ENCODE measurements at places on chromosomes 6 and 20.

DNA sequence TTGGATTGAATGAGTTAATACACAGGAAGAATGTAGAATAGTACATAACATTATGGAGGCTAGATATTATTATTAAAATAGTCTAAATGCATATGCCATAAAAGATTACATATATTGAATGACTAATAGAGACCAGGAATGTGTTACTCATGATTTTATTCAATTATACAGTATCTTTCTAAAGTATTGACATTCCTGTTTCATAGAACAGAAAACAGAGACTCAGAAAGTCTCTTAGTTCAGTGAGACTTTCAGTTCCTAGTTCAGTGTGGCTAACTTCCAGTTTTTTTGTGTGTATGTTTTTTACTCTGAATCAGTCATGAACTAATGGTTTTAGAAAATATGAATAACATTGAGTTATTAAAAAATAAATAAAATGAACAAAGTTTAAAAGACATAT lies 34.6 kb upstream of the TMEM244 start:
- DNase-seq, result no peak

- DNase-seq, result peak; percentile 18
Measured at GRCh38 chr6:138115877-138116660, 8.8 kb upstream of the PERP start.

GRCh38 chr6:132143258-132143657 lies 192.1 kb upstream of the CCN2 start:
- no peak for DNase-seq

DNA sequence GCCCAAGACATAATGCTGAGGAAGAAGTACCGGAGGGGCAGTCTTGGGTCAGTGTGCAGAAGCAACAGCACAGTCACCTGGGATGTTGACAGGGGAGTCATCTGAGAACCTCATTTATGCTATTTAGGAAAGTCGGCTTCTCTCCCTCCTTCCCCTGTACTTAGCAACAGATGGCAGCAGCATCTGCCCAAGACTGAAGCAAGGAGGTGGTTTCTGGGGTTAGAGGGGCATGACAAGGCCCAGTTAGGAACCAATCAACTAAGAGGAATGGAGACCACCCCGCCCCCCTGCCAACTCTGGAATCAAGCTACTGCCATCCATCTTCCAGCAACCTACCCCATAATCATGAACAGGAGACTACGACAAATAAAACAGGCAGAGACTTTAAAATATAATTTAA lies 21.7 kb downstream of the RIPK1 start:
- no peak for DNase-seq

GRCh38 chr20:15759594-15759993 lies 813.7 kb downstream of the KIF16B start:
- DNase-seq, result no peak

All from GDM1 (cell line).